ENCODE measurements at places on chromosomes 3 and 15.

DNA sequence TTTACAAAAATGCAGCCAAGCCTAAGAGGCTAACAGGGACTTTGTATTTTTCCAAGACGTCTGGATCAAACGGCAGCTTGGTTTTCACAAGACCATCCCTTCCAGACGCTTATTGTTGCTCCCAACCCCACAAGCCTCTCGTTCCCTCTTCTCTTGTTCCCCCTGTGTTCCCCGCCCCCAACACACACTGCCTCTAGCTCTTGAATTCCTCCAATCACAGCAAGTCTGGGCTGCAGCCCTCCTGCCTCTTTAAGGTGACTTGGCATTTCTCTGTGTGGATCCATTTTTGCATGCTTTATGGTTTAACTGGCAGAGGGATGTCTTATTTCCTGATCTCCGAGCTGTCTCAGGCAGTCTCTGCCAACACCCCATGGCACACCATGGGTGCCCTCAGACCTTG, 182.2 kb downstream of the ABHD5 start:
- DNase-seq, result no peak

GRCh38 chr3:24828551-24828950, 333.9 kb upstream of the THRB start:
- no peak for DNase-seq

GRCh38 chr3:14581334-14582044, 41.3 kb upstream of the GRIP2 start:
- DNase-seq, result no peak

GRCh38 chr3:178107804-178108203, 428.4 kb upstream of the KCNMB2 start:
- no peak for DNase-seq

DNA sequence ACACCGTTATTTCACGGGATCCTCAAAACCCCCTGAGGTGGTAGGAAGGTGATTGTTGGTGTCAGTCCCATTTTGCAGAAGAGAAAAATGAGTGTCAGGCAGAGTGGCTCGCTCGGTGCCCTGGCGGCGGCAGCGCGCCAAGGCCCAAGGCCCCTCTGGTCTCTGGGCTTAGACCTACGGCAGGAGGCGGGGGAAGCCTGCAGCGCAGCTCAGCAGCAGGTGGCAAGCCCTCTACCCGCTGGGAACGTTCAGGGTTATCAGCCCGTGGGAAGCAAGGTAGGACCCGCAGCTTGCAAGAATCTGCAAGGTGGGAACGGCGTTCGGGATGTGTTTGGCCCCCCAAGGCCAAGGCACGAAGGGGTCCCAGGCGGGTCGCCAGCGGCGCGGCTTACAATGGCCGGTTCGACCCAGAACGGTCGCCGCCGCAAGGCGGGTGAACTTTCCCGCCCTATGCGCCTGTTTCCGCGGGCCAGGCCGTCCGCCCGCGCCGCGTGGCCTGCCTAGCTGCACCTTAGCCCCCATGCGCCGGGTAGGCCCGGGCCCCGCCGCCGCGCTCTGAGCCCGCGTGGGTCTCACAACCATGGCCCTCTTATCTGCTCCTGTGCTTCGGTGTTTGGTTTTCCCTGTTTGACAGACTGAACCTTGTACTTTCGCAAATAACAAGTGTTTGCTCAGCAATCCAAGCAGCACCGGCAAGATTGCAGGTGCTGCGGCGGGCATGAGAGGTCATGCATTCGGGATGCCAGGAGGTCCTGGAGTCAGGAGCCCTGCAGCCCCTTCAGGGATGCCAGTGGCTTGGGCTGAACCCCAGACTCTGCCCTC, 39.7 kb downstream of the CCNL1 start:
- DNase-seq, result no peak

GRCh38 chr3:117168896-117169295, 459.3 kb downstream of the TUSC7 start:
- no peak for DNase-seq

- peak; percentile 75 for DNase-seq
Measured at GRCh38 chr15:78077053-78077870, at the start of gene TBC1D2B. TSS of gene TBC1D2B (minus strand) at chr15:78077711. CDS start at chr15:78077652, 59 bp downstream.

GRCh38 chr3:192833177-192833890, 84.3 kb downstream of the MB21D2 start:
- DNase-seq, result no peak

GRCh38 chr15:77546050-77546501, 86.6 kb downstream of the LINGO1 start:
- DNase-seq, result no peak

- DNase-seq, result no peak
Measured at GRCh38 chr15:35827141-35827540, 281.2 kb upstream of the DPH6 start.

GRCh38 chr15:82898961-82899360, 53.6 kb downstream of the HOMER2 start:
- no peak for DNase-seq

DNA sequence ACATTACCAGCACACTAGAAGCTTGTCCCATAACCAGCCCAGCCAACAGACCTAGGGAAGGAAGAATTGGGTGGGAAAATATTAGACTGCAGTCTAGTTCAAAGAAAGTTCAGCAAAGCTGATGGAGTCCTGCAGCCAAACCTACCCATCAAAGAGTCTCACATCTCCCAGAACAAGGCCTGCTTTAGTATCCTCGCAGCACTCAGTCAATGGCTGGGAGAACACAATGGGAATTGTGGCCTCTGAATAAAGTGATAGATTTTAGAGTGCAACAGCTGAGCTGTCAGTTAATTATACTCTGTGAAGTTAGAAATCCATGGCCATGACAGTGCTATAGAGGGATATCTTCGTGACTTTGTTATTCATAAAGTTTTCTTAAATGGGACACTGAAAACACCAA, 207.2 kb upstream of the NAALADL2 start:
- DNase-seq, result no peak

DNA sequence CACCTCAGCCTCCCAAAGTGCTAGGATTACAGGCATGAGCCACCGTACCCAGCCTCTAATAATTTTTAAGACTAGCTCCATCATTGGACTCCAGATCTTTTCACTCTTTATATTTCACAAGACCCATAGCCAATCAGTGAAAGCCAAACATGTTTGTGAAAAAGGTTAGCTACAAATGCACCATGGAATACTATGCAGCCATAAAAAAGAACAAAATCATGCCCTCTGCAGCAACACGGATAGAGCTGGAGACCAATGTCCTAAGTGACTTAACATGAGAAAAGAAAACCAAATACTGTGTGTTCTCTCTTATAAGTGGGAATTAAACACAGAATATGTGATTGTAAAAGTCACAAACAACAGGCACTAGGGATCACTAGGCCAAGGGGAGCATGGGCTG, 3.2 kb downstream of the SCAPER start:
- DNase-seq, result no peak

DNA sequence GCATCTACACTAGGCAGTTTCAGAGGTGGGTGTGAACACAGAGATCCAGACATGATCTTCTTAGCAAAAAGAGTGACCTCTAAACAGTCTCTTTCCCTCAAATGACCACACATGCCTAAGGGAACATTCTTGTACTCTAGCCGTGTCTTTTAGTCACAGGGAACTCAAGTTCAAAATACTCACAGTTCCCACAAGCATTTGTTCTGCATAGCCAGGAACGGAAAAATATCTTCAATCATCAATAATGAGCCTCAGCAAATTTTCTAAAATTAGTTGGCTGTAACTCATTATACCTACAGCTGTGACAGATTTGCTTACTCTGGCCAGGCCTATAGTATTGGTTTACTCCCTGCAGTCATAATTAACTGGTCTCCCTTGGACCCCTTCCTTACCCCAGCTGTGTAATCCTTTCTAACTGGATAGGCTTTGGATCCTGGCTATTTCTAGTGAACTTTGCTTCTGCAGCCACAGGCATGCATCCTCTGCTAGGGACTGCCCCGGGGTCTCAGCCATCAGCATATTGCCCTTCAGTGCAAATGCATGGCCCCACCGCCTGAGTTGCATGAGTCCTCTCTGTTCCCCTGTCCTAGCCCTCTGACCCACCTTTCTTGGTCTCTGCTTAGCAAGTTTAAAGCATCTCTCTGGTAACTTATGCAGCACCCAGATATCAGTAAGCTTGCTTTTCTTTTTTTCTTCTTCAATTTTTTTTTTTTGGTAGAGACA, 56.0 kb upstream of the HACD2 start:
- DNase-seq, result no peak

DNA sequence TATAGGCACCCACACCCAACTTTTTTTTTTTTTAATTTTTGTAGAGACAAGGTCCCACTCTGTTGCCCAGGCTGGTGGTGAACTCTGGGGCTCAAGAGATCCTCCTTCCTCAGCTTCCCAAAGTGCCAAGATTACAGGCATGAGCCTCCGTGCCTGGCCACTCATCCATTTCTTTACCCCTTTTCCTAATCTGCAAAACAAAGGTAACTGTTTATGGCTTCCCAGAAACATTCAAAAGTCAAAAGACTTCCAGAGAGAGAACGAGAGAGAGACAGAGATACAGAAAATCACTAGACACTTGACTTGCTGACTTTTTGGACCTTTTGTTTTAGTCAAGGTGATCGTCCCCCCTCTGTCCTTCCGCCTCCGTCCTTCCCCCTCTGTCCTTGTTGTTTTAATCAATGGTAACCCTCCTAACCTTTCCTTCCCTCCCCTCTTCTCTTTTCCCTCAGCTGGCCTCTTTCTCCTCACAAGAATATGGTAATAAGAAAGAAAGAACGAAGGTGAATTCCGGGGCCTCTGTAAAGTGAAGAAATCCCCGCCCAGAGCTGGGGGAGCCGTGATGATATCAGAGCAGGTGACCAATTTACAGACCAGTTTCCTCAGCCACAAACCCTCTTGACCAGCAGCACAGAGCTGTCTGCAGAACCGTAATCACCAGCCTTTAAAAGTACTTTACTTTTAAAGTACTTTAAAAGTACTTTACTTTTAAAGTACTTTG, 21.9 kb downstream of the KLHL6 start:
- DNase-seq, result no peak

- no peak for DNase-seq
Measured at GRCh38 chr3:60531759-60532158, 719.5 kb downstream of the FHIT start.

GRCh38 chr15:66682865-66683264, 19.2 kb upstream of the SMAD6 start:
- no peak for DNase-seq

GRCh38 chr3:140164922-140165590, 230.1 kb downstream of the CLSTN2 start:
- no peak for DNase-seq

GRCh38 chr3:180564676-180565075, 37.3 kb upstream of the TTC14 start:
- no peak for DNase-seq

DNA sequence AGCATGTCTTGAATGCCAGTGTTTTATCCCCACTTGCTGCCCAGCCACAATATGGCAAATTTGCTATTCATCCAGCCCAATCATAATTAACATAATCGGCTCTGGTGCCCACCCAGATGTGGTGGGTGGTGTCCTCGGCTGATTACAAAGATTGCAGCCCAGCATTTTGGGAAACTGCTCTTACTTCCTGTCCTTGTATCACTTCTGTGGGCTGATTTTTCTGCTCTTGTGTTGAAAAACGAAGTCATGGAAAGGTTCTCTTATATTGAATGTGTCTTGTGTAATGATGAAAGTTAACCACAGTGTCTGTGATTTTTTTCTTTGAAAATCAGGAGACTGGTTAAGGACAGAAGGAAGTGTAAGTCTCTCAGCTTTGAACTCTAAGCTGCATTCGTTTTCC, 141.7 kb downstream of the CACNA2D3 start:
- no peak for DNase-seq

DNA sequence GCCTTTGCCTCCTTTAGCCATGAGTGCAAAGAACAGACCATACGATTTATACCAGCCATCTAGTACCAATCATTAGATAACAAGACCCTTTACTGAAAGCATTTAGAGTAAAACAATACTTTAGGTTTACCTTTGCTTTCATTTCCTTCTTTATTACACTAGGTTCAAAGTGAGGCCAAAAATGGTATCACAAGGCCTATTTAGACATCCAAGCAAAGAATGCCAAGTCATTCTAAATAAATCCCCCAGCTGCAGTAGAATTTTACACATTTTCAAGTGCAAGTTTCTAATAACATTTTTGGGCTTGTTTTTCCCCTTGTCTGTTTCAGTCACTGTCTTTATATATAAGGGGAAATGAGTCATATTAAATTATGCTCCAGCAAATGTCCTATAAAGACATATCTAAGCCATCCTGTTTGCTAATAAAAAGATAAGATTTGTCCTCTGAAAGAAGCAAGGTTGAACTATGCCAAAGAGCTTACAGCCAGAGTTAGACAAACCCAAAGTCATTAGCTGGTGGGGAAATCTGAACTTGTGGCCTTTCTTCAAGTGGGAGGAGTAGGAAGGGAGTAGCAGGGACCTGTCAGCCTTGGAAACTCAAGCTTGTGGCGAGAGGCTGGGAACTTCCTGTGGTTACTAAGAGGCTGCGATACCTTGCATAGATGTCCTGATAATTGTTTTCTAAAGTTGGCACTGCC, 232.7 kb downstream of the MECOM start:
- peak; percentile 55 for DNase-seq

DNA sequence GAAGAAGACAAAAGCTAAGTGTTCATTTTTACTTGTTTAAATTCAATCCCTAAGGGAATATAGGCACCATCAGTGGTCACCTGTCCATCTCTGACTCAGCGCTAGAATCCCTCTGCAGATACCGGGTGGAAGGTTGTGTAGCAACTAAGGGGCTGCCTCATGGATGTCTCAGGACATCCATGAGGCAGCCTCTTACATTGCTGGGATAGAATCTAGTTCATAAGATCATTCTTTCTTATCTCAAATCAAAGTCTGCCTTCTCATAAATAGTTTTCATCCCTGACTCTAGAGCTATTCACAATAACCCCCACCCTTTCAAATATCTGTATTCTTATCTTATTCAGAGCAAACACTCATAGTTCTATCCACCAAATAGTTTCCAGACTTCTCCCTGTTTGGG, 38.1 kb downstream of the HSPBAP1 start:
- DNase-seq, result no peak

DNA sequence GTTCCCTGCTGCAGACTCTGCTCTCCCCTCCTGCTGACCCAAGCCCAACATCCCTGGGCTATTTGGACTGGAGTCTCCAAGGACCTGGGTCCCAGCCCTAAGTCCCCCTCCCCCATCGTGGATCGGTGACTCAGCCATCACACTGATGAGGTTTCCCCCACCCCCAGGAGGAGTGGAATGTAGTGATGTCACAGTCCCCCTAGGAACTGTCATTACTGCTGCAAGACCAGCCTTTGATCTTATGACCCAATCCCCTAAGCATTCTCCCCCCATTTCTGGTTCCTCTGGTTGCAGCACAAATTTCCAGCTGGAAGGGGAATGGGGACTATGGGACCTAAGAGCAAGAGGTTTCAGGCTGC, 63.4 kb upstream of the CSPG4 start:
- DNase-seq, result no peak

DNA sequence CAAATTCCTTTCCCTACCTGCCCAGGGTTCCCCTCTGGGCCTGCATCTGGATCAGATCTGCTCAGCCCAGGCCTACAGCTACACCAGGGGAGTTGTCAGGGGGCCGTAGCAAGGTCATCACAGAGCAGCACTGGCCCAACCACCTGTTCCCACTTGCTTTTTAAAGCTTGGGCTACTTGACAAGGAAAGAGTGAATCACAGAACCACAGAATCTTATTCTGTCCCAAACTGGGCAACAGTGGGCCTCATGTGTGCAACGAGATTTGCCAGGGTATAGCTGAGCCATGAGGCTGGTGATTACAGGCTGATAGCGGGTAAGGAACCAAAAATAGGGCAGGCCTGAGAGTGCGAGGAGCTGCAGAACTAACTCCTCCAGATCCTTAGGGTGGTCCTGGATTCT, 66.7 kb downstream of the MYLK start:
- DNase-seq, result no peak

GRCh38 chr3:175434561-175434960, 575.4 kb downstream of the NAALADL2 start:
- no peak for DNase-seq
